Mesothelial cell of epicardium (in vitro differentiated cells): ENCODE measurements at places on chromosomes 3 and 15.

DNA sequence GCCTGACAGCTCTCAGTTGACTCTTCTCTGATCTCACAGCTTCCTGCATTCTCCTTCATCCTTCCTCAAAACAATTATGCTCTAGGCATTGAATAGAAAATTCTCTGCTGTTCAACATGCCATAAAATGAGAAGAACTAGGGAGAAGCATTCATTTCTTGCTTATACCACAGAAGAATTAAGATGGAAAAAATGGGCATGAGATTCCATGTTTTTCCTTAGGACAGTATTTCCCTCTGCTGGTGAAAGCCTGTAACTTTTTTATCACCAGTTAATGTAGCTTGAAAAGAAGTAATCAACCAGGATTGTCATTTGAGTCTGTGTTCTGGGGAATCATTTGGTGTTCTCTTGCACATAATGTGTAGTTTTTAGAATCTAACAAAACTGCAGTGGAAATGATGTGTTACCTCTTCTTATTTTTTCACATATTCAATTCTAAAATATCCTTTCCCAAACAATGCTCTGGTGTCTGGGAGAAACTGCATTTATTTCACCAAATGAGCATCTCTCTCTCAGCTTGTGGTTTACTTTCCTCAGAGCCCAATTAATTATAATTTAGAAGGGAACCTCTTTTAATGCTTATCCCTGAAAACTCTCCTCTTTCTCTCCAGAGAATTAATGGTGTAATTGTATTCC, 92.8 kb upstream of the DCBLD2 start:
- DNase-seq = no peak
- no peaks in the 10 kb centered on the region for H3K36me3 ChIP-seq
- no peak overlapping the region for H3K27ac ChIP-seq
- H3K4me1 ChIP-seq = no peaks in the 10 kb centered on the region
- no peak overlapping the region for H3K4me3 ChIP-seq
- H3K27me3 ChIP-seq = peaks cover 26% of the 10 kb centered on the region

GRCh38 chr3:188431040-188431439, 277.1 kb downstream of the LPP start:
- peaks cover 18% of the 10 kb centered on the region for H3K36me3 ChIP-seq
- H3K27ac ChIP-seq = no peak overlapping the region
- H3K4me3 ChIP-seq = no peak overlapping the region
- H3K4me1 ChIP-seq = peaks cover 34% of the 10 kb centered on the region

GRCh38 chr3:156693166-156693565, 18.8 kb downstream of the TIPARP start:
- H3K36me3 ChIP-seq = peaks cover 33% of the 10 kb centered on the region
- no peak overlapping the region for H3K4me3 ChIP-seq
- DNase-seq = no peak

DNA sequence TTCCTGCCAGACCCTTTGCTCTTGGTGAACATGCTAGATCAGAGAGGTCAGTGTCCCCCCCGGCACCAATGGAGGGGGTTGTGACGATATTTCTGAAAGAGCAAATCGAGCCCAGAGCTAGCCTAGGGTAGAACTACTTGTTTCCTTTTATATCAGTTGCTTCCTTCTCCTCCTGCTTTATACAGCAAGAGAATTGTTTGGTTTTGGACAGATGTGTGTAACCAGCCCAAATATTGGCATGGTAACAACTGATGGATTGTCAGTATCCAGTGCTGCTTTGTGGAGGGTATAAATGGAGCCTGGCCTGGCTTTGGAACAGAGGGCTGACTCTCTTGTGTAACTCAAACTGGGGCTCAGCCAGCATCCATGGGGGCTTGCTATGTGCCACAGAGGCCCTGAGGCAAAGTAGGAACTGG, 27.2 kb downstream of the SNX1 start:
- H3K27ac ChIP-seq = no peak overlapping the region
- H3K36me3 ChIP-seq = peaks cover 42% of the 10 kb centered on the region
- H3K27me3 ChIP-seq = no peaks in the 10 kb centered on the region
- H3K4me1 ChIP-seq = no peaks in the 10 kb centered on the region

GRCh38 chr3:101036213-101036618, 43.0 kb upstream of the ABI3BP start:
- H3K4me3 ChIP-seq = no peak overlapping the region
- DNase-seq = peak; percentile 63
- H3K27me3 ChIP-seq = no peaks in the 10 kb centered on the region
- peaks cover 18% of the 10 kb centered on the region for H3K4me1 ChIP-seq
- no peaks in the 10 kb centered on the region for H3K36me3 ChIP-seq

GRCh38 chr3:114850898-114851297, 296.2 kb downstream of the ZBTB20 start:
- no peaks in the 10 kb centered on the region for H3K36me3 ChIP-seq
- peaks cover 19% of the 10 kb centered on the region for H3K4me1 ChIP-seq
- H3K4me3 ChIP-seq = no peak overlapping the region
- no peak overlapping the region for H3K27ac ChIP-seq

- peak overlapping the region; percentile 98 for H3K27ac ChIP-seq
- peaks cover 13% of the 10 kb centered on the region for H3K36me3 ChIP-seq
- peaks cover 17% of the 10 kb centered on the region for H3K27me3 ChIP-seq
- peak overlapping the region; percentile 94 for H3K4me3 ChIP-seq
These were observed 3.5 kb downstream of the SPINT1 start for GRCh38 chr15:40847223-40847961.

DNA sequence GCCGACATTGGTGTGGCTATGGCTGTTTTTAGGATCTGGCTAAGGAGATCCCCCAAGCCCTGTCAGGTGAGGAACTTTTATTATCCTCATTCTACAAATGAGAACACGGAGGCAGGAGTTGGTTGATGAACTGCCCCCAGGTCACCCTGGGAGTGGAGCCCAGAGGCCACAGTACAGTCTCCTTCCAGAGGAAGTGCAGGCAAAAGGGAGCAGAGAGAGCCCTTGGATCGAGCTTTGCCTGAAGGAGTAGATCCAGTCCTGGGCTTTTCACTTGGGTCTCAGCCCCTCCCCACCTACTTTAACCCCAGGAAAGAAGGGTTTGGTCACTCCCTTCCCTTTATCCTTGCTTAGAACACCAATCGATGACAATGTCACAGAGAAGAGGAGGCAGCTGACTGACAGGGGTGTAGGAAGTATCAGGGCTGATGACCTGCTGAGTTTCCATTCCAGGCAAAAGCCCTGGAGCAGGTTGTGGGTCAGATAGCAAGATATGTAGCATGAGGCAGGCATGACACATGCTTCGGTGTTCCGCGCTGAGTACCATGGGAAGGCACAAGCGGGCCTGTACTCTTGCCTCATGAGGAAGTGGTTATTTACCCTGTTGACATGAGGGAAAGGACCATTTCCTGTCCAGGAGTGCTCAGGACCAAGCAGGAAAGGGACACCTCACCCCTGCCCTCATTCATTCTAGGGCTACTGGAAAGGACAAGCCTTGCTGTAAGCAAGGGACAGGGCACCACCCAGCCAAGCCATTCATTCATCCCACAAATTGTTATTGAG, 5.8 kb upstream of the PLA2G4D start:
- no peaks in the 10 kb centered on the region for H3K4me1 ChIP-seq
- H3K27ac ChIP-seq = no peak overlapping the region
- DNase-seq = no peak
- no peaks in the 10 kb centered on the region for H3K36me3 ChIP-seq

DNA sequence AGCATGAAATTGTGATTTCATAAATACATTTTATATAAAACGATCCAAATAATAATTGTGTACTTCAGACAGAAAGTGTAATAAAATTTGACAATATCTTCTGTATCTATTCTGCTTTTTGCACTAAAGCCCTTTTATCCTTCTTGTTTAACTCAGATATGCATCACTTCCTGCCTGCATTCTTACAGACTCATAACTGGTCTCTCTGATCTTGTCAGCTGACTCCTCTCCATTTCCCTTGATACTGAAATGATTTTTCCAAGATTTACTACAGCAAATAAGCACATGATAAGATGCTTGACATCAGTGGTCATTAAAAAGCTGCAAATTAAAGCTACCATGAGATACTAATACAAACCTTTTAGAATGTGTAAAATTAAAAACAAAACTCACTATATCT, 25.3 kb upstream of the SI start:
- H3K27ac ChIP-seq = no peak overlapping the region
- H3K36me3 ChIP-seq = no peaks in the 10 kb centered on the region
- peaks cover 3% of the 10 kb centered on the region for H3K27me3 ChIP-seq
- H3K4me3 ChIP-seq = no peak overlapping the region
- no peak for DNase-seq

- no peaks in the 10 kb centered on the region for H3K27me3 ChIP-seq
- no peak overlapping the region for H3K4me3 ChIP-seq
- DNase-seq = no peak
- no peaks in the 10 kb centered on the region for H3K4me1 ChIP-seq
- H3K36me3 ChIP-seq = no peaks in the 10 kb centered on the region
These were observed 39.3 kb downstream of the CHRD start for GRCh38 chr3:184419171-184419570.

GRCh38 chr15:59339252-59339672, 33.4 kb downstream of the MYO1E start:
- H3K27me3 ChIP-seq = no peaks in the 10 kb centered on the region
- no peaks in the 10 kb centered on the region for H3K4me1 ChIP-seq
- no peak for DNase-seq

DNA sequence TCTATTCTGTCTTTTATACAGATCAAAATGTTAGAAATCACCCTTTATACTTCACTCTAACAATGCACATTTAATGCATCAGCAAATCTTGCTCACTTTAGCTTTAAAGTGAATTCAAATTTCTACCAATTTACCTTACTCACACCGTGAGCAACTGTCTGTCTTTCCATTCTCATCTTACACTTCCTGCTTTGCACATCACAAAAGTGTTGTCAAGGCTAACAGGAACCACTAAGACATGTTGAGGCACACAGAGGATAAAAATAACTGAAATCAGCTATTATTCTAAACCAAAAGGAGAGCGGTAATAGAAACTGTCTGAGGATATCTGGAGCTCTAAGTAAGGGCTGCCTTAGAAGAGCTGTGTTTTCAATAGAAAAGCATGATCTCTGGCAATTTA, 519.9 kb downstream of the ZBBX start:
- peaks cover 2% of the 10 kb centered on the region for H3K4me1 ChIP-seq
- DNase-seq = no peak
- no peak overlapping the region for H3K4me3 ChIP-seq
- H3K27me3 ChIP-seq = no peaks in the 10 kb centered on the region
- no peaks in the 10 kb centered on the region for H3K36me3 ChIP-seq

DNA sequence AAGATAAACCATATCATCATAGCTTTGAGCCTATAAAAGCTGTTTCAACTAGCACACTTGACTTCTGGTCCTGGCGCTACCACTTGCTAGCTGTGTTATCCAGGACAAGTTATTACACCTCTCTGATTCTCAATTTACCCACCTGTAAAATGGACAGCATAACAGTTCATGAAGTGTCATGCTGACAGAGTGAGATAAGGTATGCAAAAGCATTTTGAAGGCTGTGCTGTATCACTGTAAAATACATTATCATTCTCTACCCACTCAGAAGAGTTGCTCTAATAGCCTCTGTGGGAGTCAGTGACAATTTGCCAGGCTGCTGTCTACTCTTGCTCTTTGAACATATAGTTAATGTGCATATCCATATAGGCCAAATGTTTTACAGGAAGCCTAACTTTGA, 93.0 kb downstream of the SSR3 start:
- no peak for DNase-seq
- H3K36me3 ChIP-seq = no peaks in the 10 kb centered on the region

- no peak overlapping the region for H3K27ac ChIP-seq
- H3K4me1 ChIP-seq = no peaks in the 10 kb centered on the region
- peaks cover 6% of the 10 kb centered on the region for H3K27me3 ChIP-seq
These were observed 30.2 kb upstream of the NSMCE3 start for GRCh38 chr15:29299784-29300183.

DNA sequence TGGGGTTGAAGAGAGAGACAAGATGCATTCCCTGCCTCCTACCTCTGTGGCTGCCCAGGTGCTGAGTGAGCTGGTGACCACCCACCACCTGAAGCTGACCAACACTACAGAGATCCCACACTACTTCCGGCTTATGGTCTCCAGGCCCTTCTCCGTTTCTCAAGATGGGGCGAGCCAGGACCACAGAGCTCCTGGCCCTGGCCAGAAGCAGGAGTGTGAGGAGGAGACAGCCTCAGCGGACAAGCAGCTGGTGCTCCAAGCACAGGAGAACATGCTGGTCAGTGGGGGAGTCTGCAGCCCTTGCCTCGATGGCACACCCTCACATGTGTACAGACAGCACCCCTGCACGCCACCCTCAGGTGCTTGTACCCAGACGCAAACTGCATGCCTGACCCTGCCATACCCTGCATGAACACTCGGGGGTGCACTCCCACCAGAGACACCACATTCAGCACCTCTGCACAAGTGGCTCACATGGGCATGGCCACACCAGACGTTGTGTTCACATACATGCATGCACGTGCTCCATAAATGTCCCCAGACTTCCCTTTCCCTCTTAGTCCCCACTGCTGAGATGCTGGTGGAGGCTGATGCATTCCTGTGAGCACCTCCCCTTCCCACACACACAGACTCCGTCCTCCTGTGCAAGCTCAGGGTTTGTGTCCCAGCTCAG, 19.0 kb downstream of the ACAA1 start:
- H3K36me3 ChIP-seq = peaks cover 9% of the 10 kb centered on the region
- no peak overlapping the region for H3K4me3 ChIP-seq
- peaks cover 12% of the 10 kb centered on the region for H3K27me3 ChIP-seq
- H3K27ac ChIP-seq = no peak overlapping the region

DNA sequence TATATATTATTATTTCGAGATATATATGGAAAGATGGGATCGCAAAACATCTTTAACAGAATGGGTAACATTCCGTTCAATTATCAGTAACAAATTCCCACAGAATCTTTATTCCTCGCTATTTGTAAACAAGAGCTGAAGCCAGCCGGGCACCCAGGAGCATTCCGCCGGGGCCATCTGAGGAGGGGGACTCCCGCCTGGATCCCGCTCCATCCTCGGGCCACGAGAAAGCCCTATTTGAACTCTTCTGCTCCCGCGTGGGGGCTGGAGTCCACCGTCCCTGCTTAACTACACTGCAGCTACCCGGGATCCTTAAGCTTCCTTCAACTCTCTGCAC, 687 bp downstream of the GPR176 start:
- H3K36me3 ChIP-seq = no peaks in the 10 kb centered on the region
- peak; percentile 39 for DNase-seq
- H3K4me1 ChIP-seq = peaks cover 20% of the 10 kb centered on the region
- H3K27ac ChIP-seq = no peak overlapping the region
- H3K27me3 ChIP-seq = peaks cover 43% of the 10 kb centered on the region
- peak overlapping the region; percentile 57 for H3K4me3 ChIP-seq

DNA sequence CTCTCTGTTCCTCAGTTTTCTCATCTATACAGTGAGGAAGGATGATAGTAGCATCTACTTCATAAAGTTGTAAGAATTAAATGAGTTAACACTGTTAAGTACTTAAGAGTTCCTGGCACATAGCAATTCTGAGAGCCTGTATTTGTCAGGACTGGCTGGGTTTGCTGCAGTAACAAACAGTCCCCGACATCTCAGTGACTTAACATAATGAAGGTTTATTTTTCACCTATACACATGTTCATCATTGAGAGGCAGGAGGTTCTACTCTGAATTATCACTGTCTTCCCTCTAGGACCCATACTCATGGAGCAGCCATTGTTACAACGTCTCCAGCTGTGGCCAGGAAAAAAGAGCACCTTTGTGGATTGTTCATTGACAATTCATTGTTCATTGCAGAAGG, 190.6 kb upstream of the PROK2 start:
- H3K27ac ChIP-seq = no peak overlapping the region
- DNase-seq = no peak
- H3K4me3 ChIP-seq = no peak overlapping the region
- H3K36me3 ChIP-seq = no peaks in the 10 kb centered on the region

- H3K27me3 ChIP-seq = peaks cover 2% of the 10 kb centered on the region
- H3K27ac ChIP-seq = no peak overlapping the region
- no peaks in the 10 kb centered on the region for H3K36me3 ChIP-seq
- no peak for DNase-seq
- no peak overlapping the region for H3K4me3 ChIP-seq
- peaks cover 2% of the 10 kb centered on the region for H3K4me1 ChIP-seq
These were observed 17.7 kb downstream of the FRMD4B start for GRCh38 chr3:69368129-69368741.
